ENCODE measurements at places on chromosomes 7 and 10. TPM values are rescaled to one million over a fixed set of nuclear protein-coding genes. Genes with fewer than 3 reads are reported as not detected.

KAZALD1 gene
- total RNA-seq = 6.9 TPM

CNPY1 gene
- total RNA-seq = not detected

ASB10 gene
- total RNA-seq = not detected

ANXA8 gene
- 2.0 TPM for total RNA-seq

GRCh38 chr10:117944676-117945447 is 101.9 kb downstream of the RAB11FIP2 start:
- no peaks in the 10 kb centered on the region for H3K27me3 ChIP-seq
- H3K4me3 ChIP-seq = no peak overlapping the region

- H3K4me3 ChIP-seq = no peak overlapping the region
- no peaks in the 10 kb centered on the region for H3K36me3 ChIP-seq
- H3K4me1 ChIP-seq = peaks cover 7% of the 10 kb centered on the region
- DNase-seq = no peak
Measured at GRCh38 chr7:95155965-95156364, 168.4 kb downstream of the PON1 start.

DNA sequence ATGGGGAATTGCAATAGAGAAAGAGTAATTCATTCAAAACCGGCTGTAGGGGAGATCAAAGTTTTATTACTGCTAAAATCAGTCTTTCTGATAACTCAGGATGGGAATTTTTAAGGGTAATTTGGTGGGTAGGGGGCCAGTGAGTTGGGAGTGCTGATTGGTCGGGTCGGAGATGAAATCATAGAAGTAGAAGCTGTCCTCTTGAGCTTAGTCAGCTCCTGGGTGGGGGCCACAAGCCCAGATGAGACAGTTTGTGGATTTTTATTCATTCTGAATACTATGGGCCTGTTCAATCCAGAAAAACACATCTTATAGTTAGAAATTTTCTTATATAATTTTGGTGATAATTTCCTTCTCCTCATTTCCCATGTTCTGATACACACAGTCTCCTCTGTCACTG is 25.4 kb downstream of the CALD1 start:
- H3K27me3 ChIP-seq = no peaks in the 10 kb centered on the region
- H3K4me1 ChIP-seq = peaks cover 11% of the 10 kb centered on the region
- H3K4me3 ChIP-seq = no peak overlapping the region
- peaks cover 14% of the 10 kb centered on the region for H3K36me3 ChIP-seq
- DNase-seq = no peak

DNA sequence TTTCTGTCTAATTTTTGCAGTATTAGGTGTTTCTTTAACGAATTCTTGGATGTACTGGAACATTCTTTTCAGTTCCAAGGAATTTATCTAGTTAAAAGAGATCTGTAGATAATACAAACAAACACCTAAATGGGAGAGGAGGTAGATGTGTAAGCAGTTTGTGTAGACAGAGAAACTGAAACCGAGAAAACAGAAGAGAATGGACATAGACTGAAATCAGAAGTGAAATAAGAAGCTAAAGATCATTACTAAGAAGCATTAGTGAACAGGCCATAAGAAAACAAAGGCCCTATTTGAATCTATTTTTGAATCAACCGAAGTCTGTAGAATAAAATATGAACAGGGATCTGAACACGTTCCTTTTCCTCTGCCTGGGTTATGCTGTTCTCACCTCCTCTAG is 26.5 kb upstream of the TMEM229A start:
- no peaks in the 10 kb centered on the region for H3K36me3 ChIP-seq
- H3K4me1 ChIP-seq = no peaks in the 10 kb centered on the region
- H3K4me3 ChIP-seq = no peak overlapping the region
- DNase-seq = no peak

- no peak overlapping the region for H3K4me3 ChIP-seq
- no peaks in the 10 kb centered on the region for H3K36me3 ChIP-seq
- H3K27me3 ChIP-seq = no peaks in the 10 kb centered on the region
- peaks cover 7% of the 10 kb centered on the region for H3K4me1 ChIP-seq
- no peak overlapping the region for H3K27ac ChIP-seq
Measured at GRCh38 chr7:40850017-40850416, 715.2 kb downstream of the SUGCT start.

Data from type B pancreatic cell (in vitro differentiated cells).